ACHN (cell line): ENCODE measurements at places on chromosomes 5 and 9.

GRCh38 chr9:3028535-3028934, 184.6 kb upstream of the PUM3 start:
- no peak for DNase-seq

DNA sequence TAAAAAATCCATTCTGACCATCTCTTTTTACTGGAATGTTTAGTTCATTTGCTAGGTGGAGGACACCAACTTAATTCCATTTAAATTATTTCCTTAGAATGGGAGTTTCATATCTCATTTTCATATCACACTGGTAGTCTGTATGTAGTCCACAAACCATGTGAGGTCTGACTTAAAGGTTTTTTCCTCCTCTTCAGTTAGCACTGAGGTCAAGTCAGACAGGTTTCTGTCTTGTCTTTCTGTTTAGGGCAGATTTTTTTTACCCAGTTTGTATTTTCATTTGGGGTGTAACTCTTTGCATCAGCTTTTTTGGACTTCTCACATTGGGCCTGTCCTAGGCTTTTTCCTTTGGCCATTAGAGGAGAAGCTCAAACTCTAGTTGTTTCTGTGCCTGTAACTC, 75.3 kb downstream of the RANBP17 start:
- DNase-seq, result no peak

DNA sequence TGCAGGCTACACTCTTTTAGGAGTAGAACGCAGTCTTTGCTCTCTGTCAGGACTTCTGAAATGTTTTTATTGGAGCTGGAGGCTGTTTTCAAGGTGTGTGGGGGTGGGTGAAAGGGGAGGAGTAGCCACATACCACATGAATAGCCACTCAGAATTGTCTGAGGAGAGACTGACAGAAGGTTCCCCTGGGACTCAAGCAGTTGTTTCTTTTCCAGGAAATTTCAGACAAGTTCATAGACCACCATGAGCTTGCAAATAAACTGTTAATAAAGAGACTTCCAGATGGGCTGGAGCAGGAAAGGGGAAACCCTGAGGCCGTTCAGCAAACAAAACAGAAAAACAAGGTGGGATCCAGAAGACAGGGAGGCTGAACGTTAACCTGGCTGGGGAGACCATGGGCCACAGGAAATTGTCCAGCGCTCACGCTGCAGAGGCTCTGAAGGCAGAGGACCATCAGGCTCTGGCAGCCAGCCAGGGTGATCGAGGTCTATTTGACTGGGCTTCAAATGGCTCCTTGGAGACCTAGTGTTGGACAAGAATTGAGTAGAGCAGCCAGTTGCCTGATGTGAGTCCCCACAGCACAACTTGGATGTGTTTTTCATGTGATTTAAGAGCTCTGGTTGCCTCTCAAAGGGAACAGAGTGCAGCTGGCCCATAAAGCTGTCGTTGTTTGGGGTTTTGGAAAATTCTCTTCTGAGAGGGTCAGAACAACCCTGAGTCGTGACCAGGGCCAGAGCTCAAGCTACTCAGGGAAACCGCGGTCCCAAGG, 159.2 kb upstream of the RAI14 start:
- DNase-seq, result no peak

GRCh38 chr5:1352231-1353219, 7.6 kb upstream of the CLPTM1L start:
- DNase-seq, result no peak

DNA sequence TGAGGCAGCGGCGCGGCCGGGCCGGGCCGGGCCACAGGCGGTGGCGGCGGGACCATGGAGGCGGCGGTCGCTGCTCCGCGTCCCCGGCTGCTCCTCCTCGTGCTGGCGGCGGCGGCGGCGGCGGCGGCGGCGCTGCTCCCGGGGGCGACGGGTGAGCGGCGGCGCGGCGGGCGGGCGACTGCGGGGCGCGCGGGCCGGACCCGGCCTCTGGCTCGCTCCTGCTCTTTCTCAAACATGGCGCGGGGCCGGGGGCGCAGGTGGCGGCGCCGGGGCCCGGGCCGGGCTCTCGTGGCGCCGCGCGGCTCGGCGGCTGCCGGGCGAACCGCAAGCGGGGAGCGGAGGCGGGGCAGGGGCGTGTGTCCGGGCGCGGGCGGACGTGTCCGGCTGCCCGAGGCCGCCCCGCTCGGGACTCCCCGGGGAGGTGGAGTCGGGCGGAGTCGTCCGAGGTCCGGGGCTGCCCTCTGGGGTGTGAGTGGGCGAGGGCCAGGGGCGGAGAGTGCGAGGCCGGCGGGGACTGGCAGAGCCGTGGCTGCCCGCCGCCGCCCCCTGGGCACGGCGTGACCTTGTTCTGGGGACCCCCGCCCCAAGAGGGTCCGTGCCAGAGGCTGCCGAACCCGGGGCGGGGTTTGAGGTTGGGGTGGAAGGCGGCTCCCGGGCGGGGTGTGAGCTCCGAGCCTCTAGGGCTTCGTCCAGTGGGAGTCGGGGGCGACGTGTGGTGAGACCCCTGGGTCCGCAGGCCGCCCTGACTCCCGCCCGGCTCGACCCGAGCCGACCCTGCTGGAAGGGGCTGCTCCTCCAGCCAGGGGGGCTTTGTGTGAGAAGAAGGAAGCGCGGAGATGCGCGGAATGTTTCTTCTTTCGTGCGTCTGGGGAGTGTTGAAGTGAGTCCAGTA, 485 bp downstream of the TGFBR1 start:
- peak; percentile 79 for DNase-seq

DNA sequence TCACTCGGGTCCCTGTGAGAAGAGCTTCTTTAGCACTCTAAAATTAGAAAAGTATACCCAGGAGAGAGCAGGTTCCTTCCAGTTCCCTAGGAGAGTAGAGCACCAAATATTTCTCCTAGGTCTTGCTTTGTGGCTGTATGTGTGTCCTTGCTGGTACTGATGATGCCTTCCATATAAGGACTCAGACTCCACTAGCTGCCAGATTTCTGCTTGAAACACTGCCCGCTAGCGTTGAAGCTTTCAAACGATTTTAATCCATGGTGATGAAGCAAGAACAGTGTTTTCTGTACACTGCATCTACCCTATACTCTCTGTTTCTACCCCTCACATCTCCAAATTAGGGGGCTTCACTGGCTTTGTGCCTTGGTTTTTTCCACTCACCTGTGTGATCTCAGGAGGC, 2.4 kb upstream of the SMC2 start:
- DNase-seq, result no peak

DNA sequence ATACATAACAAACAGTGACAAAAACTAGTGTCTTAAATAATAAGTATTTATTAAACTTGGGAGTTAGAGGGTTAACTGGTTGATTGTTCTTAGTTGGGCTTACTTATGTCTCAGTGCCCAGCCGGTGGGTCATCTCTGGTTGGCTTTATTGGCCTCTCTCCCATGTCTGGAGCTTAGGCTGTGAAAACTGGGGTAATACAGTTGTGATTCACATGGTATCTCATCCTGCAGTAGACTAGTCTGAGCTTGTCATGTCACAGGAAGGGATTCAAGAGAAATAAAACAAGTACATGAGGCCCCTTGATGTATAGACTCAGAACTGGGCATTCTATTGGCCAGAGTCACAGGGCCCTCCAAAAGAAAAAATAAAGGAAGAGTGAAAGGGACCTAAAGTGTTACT, 466.4 kb upstream of the SMC2 start:
- DNase-seq, result no peak

DNA sequence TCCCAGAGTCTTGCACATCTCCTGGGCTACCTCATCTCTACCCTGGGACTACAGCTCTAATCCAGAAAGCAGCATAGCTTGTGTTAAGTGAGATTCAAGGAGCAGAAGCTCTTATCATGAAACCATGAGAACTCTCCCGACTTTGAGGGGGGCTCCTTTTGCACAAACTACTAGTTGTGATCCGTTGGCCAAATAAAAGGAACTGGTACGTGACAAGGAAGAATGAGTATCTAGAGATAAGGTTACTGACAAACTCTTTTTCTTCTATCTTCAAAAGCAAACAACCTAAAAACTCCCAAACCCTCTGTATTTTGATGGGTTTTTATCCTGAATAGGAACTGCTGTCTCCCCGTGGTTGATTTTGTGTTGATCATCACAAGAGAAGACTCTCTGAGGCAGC, 168.5 kb downstream of the SLC24A2 start:
- no peak for DNase-seq

GRCh38 chr5:127335381-127335780, 44.8 kb downstream of the MEGF10 start:
- DNase-seq, result no peak

DNA sequence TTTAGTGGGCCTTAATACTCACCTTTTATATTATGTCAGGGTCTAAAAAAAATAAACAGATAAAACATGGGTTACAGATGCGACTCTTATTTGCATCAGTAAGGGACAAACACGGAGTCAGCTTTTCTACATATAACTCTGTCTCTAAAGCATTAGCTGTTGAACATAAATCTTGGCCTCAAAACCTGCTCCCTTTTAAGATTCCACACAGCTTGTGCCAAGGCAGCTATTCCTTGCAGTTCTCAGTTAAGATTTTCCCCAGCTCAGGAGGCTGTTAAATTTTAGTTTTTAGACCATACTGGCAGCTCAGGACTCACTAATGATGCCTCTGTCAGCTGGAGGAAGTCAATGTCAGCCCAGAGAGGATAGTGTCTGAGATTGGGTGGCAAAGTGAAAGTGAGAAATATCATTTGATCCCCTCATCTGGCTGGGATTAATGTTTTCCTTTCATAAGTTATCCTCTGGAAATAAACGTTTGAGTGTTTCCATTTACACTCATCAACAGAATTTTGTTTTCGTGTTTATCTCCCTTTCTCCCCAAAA, 287.5 kb downstream of the ELAVL2 start:
- DNase-seq, result no peak
